ENCODE measurements at places on chromosomes 7 and 10.

GRCh38 chr10:59750155-59750945 is 2.9 kb downstream of the MRLN start:
- DNase-seq, result no peak

- no peak for DNase-seq
Measured at GRCh38 chr10:72315611-72316385, 38.9 kb downstream of the DNAJB12 start.

DNA sequence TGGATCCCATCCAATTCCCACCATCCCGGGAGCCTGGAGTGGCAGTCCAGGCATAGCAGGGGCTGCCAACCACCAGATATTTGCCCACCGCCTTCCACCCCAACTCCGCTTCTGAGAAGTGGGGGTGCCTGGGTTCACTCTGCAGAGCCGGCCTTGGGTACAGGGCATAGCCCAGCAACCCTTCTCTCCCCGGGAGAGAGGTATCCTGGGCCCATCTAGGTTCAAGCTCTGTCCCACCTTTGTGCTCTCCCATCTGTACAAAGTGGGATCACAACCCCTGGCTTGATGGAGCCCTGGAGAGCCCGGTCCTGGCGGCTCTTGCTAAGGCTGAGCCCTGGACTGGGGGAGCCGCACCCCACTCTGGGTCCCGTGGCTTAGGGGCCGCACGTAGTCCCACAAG is 12.2 kb downstream of the MICALL2 start:
- no peak for DNase-seq

DNA sequence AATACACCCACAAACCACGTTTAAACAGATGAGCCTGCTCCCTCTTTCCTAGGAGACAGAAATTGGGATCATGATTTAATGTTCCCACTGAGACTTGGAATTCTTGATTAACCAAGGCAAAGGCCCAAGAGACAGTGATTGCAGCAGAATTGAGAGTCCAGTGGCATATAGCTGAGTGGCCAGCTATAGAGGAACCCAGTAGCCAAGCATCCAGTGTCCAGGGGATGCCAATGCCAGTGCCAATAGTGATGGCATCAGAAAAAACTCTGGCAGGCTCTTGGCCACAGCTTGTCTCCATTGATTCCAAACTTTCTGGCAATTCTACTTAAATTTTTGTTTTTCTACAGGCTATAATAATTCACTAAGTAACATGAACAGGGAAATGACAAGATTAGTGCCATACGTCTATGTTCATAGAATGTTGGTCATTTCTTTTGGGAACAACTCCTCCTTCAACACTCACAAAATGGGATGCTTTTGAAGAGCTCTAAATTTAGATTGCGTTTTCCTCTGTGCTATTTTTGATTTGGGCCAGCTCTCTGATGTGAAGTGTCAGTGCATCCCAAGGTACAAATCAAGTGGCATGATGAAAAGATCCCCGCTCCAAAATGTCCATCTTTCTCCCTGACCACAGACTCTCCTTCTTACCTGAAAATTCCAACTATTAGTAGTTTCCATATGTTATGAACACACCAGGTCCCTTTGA is 83.1 kb upstream of the A1CF start:
- DNase-seq, result no peak

DNA sequence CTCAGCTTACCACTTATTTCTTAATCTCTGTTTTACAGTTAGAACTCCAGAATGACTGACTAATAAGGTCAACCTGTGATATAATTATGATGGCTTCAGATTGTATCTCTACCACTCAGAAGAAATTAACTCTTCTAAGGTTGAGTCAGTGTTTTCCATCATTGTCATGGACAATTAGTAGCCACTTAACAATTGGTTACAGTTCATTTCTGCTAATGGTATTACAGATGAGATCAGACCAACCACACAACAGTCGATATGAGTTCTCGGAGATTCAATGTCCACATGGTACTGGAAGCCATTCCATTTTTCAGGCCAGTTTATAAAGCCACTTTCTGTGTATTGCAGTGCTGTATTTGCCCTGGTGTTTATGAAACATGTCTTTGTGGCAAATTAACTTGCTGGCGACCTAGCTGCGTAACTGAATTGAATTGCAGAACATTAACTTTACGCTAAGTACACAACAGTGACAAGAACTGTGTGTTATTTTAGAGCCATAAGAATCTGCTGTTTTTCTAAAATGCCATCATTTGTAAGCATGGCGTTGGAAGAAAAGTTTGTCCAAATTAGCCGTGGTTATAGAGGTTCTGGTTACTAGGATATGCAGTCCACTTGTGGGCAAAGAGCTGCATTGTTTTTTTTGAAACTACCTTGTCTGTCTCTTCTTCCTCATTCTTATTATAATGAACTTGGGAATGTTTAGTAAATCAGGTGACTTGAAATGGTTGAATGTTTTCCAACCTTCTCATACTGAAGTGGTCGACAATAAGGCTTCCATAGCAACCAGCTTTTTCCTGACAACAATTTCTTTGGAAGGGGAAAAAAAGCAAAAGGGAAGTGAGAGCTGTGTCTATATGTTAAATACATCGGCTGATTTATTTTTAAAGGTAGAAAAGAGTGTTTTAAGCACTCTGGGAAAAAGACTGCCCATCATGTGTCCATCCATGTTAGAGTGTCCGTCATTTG is 76.4 kb downstream of the CELF2 start:
- no peak for DNase-seq

- no peak for DNase-seq
Measured at GRCh38 chr7:141960687-141961422, 12.7 kb downstream of the TAS2R38 start.

DNA sequence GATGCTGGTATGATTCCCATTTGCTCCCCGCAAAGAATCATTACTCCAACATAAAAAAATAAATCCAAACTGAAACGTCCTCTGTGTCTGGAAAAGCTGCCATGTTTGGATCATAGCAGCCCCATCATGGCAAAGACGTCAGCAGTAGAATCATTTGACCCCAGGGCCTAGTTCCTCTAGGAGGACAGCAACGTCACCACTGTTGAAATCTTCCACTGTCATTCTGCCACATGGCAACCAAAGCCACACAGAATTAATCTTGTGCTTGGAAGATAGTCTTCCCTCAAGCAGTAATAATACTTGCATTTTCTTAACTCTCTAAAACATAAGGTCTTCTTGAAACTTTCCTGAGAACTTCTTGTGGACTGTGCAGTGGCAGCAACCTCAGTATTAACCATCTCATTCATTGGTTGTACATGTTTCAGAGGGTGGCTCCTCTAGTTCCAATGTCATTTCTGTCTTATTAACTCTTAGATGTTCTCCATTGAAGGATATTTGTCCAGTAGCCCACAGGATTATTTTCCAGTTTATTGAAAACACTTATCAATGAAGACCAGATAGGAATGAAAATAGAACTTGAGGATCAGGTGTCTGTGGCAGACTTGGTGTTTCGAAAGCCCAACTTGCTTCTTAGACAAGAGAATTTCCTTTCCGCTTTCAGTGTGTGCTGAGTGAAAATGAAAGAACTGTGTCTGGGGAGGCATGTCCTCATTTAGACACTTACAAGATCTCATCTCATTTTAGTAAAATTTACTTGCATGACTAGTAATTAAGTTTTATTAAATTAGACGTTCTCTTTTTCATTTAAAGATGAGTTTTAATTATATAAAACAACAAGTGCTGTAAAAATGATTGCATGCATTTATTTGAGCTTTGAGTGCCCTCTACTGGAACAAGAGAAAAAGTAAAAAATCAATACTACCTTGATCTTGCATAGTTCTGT is 28.9 kb upstream of the INHBA start:
- no peak for DNase-seq

- DNase-seq, result no peak
Measured at GRCh38 chr7:10940704-10941355, 32.8 kb upstream of the PHF14 start.

GRCh38 chr10:122057841-122058413 is 69.0 kb downstream of the TACC2 start:
- no peak for DNase-seq

GRCh38 chr7:11410656-11411644 is 421.0 kb downstream of the THSD7A start:
- no peak for DNase-seq

DNA sequence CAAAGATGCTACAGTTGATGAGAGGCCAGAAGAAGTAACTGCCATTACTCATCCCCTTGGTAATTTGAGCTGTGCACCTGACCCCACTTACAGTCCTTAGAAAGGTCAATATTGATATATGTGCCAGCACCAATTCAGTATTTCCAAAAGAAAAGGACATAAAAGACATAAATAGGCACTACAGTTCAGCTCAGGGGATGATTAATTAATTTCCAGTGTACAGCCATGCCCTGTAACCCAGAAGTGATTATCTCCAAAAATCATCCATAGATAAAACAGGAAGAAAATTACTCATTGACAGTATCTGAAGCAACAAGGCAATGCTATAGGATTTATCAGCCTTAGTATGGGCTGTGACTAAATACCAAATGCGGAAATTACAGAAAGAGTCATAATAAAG is 82.4 kb downstream of the PHYHIPL start:
- no peak for DNase-seq

DNA sequence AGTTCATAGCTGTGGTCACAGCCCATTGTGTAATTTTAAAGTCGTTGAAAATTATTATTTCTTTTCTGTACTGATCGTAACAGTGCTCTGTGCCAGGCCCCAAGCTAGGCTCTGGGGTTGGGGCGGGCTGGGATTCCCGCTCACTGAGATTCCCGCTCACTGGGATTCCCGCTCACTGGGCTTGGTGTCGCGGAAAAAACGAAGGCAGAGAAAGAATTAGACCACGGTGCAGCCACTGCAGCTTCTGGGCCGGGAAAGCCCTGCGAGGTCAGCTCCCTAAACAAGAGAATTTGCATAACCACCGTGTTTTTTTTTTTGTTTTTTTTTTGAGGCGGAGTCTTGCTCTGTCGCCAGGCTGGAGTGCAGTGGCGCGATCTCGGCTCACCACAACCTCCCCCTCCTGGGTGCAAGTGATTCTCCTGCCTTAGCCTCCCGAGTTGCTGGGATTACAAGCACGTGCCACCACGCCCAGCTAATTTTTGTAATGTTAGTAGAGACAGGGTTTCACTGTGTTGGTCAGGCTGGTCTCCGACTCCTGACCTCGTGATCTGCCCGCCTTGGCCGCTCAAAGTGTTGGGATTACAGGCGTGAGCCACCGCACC is 31.2 kb downstream of the FOXK1 start:
- no peak for DNase-seq

DNA sequence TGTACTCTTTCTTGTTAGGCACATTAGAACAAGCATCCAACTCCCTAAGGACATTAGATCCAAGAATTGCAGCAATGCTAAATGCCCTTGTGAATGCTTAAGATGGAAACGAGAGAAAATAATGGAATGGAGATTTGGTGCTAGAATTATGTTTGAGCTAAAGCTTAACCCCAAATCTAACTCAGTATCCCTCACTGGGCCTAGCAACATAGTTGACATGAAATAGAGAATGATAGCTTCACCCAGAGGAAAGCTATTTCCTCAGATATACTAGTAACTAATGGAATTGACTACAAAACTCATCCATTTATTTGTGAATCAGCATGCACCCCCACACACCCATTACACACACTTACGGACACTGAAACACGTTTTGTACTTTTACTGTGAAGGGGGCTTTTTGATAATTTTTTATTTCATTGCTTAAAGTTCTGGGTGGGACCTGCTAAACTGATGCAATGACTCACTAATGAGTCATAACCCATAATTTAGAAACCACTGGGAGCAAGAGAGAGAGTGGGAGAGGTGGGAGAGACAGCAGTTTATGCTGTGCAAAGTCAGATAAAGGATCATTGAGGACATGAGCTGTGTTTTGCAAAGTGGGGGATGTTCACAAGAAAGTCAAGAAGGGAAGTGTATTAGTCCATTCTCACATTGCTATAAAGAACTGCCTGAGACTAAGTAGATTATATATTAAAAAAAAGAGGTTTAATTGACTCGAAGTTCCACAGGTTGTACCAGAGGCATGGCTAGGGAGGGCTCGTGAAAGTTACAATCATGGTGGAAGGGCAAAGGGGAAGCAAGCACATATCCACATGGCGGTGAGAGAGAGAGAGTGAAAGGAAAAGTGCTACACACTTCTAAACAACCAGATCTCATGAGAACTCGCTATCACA is 382.7 kb downstream of the SFMBT2 start:
- DNase-seq, result peak; percentile 26

GRCh38 chr10:69459101-69459790 is 8.0 kb downstream of the TSPAN15 start:
- no peak for DNase-seq

DNA sequence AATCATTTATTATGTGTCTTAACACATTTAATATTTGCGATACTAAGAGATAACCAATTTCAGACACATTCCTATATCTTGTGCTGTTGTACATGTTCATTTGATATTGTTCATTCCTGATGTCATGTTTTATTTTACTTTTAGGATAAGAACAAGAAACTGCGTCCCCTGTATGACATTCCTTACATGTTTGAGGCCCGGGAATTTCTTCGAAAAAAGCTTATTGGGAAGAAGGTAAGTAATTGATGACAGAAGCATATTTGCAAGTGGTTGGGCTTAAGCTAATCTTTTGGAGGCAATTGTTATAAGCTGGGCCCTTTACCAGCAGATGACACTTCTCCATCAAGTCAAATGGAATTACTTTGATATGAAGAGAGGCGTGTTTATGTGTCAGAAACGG is 155.3 kb downstream of the SND1 start:
- DNase-seq, result peak; percentile 11

GRCh38 chr7:69756235-69756634 is 158.0 kb downstream of the AUTS2 start:
- no peak for DNase-seq

DNA sequence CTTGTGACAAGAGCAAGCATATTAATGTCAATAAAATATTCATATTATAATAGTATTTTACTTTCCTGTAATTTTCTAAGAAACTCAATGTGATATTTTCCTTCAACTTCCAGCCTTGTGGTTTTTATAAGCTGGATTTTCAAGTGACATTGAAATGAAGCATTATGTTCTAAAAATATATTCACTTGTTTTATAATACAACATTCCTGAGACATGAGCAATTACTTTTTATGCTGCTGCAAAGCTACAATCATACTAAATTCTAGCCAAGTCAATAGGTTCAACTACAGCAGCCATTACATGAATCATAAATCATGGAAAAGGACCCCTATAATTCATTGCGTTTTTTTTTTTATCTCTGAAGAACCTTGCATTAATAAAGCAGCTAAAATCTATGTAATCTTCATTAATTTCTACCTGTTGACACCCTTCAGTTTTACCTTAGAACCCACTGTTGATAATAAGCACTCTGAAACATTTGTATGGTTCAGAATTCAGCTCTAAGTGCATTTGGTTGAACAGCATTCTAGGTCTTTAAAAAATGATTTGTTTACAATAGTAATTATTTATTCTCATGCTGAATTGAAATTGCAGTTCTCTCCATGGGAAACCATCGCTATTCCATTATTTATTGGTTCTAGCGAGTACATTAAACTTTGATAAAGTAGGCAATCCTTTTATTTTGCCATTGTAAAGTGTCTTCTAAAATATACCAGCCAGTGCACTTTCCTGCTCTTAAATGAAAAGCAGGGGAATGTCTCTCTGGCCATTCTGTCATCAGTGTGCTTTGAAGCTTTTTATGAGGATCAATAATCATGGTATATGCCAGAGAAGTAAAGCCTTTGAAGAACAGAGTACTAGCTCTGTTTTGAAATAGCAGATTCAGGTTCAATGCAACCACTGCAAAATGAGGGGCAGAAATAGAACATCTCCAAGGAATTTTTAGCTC is 132.6 kb downstream of the GNAT3 start:
- peak; percentile 54 for DNase-seq

Data from fibroblast of skin of left quadriceps (primary cell).